Fibroblast of skin of back (primary cell): ENCODE measurements at places on chromosomes 5 and 9.

- DNase-seq: no peak
Measured at GRCh38 chr9:131258186-131258585, 18.1 kb downstream of the FAM78A start.

GRCh38 chr9:111983484-111983908 is 86.9 kb downstream of the UGCG start:
- DNase-seq: no peak

DNA sequence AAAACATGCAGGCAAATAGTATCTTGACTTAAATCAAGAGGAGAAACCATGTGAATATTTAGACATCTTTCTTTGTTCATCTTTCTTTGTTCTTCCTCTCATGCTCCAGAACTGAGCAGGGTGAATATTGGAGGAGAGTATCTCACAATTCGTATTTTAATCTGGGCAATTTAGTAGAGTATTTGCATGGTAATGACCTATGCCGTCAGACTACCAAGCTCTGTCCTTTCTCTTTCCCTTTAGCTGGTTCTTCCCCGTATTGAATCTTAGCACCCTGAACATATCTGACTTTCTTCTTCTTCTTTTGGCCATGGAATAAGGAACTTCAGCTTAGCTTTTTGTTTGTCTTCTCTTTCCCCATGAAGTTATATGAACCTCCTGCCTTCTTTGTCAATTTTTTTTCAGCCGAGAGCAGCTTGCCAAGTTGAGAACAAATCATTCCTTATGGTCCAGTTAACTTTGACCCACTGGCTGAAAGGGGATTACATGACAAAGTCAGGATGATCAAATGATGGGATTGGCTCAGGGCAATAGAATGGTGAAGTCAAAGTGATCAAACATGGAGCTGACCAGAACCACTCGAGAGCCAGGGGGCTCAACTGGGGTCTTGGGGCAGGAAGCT is 95.8 kb downstream of the DAPK1 start:
- DNase-seq: no peak

DNA sequence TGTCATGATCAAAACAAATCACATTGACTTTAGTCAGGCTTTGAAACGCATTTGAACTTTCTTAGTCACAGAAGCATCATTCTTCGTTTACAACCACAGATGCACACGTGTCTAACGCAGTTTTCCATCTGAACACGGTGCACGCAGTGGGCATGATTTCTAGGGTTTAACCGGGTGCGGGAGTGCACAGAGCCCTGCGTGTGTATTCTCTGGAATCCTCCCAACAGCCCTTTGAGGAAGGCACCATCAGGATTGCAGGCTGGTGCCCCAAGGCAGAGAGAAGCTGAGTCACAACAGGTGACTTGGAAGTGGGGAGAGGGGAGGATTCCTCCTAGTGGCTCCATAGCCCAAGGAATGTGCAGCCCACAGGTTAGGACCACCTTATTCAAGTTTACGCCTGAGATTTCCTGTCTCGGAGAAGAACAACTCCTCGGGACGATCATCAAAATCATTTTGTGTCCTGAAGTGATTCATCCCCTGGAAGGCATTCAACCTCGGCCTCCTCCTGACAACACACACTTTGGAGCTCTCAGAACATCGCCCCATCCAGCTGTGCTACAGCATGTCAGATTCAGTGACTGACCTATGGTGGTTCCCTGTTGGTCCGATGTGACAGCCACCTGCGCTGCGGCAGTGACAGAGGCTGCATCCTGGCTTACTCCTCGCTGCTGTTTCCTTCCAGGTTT is 13.1 kb downstream of the ROPN1L start:
- peak; percentile 51 for DNase-seq

GRCh38 chr9:86098824-86099700 is at the start of gene GOLM1:
GOLM1 (minus strand) TSS chr9:86099558; CDS start chr9:86079320, 20,238 bp downstream.
- peak; percentile 78 for DNase-seq

GRCh38 chr5:14588145-14588544 is 6.6 kb downstream of the OTULINL start:
- DNase-seq: no peak

DNA sequence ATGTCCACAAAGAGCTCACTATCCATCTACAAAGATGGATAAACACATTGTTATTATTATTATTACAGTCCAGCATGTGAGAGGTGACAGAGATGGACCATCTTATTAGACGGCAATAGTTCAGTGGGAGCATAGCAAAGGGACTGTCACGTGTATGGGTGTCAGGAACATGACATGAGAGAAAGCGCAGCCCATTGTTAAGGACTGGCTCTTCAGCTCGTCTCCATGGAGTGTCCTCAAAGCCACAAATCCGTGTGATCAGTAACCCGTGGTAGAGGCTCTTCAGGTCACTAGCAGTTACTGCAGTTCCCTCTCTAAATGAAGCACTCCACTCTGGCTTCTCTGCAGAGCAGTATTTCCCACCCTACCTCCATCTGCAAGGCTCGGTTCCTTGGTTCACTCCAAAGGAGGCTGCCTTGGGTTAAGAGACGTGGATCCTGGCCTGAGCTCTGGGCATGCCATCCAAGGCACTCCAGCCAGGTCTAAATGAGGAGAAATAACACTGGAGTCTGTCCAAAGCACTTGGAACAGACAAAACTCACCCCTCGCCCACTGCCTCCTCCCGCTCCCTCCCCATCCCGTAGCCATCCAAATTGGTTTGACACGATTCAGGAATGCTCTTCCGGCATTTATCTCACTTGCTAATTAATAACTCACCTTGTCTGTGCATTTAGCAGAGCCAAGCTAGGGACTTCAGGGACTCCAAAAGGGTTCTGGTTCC is 122.3 kb upstream of the WWC1 start:
- DNase-seq: no peak

- DNase-seq: no peak
Measured at GRCh38 chr5:95801532-95801931, 21.0 kb downstream of the GLRX start.

GRCh38 chr5:16803831-16804230 is 132.3 kb downstream of the MYO10 start:
- no peak for DNase-seq

GRCh38 chr5:76154009-76154690 is 71.0 kb downstream of the SV2C start:
- DNase-seq: no peak

DNA sequence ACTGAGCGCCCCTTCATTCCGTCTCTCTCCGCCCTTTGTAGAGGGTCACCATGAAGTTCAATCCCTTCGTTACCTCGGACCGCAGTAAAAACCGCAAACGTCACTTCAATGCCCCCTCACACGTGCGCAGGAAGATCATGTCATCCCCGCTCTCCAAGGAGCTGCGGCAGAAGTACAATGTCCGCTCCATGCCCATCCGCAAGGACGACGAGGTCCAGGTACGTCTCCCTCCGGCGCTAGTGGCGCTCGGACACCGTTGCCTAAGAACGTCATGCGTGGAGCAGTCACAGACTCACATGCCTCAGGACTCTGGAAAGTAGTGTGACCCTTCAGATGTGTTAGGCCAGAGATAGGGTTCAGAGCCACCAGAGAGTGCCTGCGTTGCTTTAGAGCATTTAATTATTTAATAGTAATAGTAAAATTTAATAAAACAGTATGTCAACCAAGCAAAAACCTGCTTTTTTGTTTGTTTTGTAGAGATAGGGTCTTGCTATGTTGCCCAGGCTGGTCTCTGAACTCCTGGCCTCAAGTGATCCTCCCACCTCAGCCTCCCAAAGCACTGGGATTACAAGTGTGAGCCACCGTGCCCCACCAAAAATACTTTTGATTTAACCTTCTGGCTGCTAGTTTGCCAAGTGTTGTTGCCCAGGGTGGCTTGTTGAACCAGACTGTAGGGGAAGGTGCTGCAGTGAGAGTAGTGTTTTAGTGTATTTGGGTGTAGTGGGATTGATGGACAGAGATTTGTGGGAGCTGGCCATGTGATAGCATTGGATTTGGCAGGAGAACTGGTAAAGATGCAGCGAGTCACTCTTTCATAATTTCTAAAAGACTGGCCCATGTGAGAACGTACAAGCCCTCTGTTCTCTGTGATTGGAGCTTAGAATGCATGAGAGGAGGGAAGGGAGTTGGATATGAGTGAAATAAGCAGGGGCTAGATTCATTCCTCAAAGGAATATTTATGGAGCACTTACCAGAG is 888 bp downstream of the RPL26L1 start:
- no peak for DNase-seq

DNA sequence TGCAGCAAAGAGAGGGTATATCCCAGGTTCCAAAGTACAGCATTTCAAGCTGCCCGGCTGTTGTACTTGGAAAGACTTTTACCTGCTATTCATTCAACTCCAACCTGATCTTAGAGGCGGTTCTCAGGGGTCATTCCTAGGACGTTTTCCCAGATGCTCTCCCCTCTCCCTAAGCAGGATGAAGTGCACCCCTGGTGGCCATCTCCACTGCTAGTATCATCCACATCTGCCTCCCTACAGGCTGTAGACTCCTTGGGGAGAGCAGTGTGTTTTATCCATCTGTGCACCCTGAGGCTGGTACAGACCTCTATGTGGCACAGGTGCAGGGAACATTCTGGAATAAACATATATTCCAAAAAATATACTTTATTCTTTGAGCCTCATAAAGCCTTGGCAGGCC is 56.8 kb downstream of the PTPN3 start:
- DNase-seq: no peak

DNA sequence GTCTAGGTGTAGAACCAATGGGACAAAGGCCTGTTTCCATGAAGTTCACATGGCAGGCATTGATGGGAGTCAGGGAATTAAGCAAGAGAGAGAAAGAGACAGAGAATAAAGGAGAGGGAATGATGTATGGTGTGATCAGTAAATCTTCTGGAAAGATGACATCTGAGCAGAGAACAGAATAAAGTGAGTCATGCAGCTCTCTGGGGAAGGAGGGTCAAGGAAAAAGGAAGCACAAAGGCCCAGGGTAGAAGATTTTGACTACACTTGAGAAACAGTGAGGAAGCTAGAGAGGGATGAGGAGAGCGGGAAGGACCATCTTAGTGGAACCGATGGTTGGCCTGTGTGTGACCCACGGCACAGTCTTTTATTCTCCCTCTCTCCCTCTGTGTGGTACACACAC is 425.9 kb downstream of the SPOCK1 start:
- DNase-seq: peak; percentile 62

GRCh38 chr9:98688710-98689495 is 19.8 kb downstream of the GABBR2 start:
- no peak for DNase-seq

- DNase-seq: no peak
Measured at GRCh38 chr9:8431505-8431904, 631.9 kb upstream of the DMAC1 start.
